ENCODE measurements at places on chromosomes 6 and 20. TPM values are rescaled to one million over a fixed set of nuclear protein-coding genes. Genes with fewer than 3 reads are reported as not detected.

The NSFL1C gene
- total RNA-seq = 31.0 TPM

The OXT gene
- total RNA-seq = not detected

The MATN4 gene
- not detected for total RNA-seq

The C6orf132 gene
- total RNA-seq = 1.8 TPM

The MSH5 gene
- 15.7 TPM for total RNA-seq

The CST7 gene
- 0.84 TPM for total RNA-seq

The SLC17A3 gene
- total RNA-seq = not detected

The MAP7 gene
- 1.4 TPM for total RNA-seq

The FRS3 gene
- 4.4 TPM for total RNA-seq

The TBCC gene
- 27.3 TPM for total RNA-seq

DNA sequence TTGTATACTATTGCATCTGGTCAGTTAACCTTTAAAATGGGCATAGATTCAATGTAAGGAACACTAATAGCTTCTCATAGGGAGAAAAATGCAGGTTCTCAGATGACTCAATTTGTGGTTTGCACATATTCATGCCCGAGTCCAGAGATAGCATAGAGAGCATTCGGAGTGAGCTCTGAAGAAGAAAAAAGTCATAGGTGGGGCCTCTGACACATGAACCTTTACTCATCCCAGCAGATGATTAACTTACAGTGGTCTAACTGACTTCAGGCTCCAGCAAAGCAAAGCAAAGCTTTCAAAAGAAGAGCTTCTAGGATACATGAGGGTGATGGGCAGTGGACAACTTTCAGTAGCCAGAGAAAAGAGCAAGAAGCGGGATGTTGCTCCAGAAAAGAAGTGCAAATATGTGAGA lies 55.3 kb upstream of the BTN3A2 start:
- no peak for DNase-seq

DNA sequence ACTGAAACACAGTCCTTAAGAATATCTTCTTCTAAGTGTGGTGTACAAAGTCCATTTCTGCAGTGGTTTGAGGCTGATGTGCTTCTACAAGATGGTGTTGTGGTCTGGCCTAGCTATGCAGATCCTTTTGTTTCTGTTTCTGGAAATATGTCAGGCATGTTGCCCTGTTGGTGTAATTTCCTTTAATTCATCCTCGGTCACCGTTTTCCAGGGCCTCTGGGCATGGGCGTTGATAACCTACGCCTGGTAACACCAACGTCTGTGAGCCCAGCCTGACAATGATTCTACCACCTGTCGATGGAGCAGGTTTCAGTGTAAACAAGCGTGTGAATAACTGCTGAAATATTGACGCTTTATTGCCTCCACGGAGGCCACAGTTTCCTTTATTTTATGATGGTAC lies 33.3 kb upstream of the AFDN start:
- DNase-seq = no peak

GRCh38 chr6:11096109-11096508 lies 2.5 kb downstream of the SMIM13 start:
- no peak for DNase-seq

GRCh38 chr20:1214838-1215261 lies 11.0 kb upstream of the RAD21L1 start:
- no peak for DNase-seq

GRCh38 chr6:146913842-146914488 lies 290.3 kb upstream of the STXBP5 start:
- peak; percentile 36 for DNase-seq

GRCh38 chr6:137645850-137646249 lies 151.7 kb upstream of the OLIG3 start:
- no peak for DNase-seq

DNA sequence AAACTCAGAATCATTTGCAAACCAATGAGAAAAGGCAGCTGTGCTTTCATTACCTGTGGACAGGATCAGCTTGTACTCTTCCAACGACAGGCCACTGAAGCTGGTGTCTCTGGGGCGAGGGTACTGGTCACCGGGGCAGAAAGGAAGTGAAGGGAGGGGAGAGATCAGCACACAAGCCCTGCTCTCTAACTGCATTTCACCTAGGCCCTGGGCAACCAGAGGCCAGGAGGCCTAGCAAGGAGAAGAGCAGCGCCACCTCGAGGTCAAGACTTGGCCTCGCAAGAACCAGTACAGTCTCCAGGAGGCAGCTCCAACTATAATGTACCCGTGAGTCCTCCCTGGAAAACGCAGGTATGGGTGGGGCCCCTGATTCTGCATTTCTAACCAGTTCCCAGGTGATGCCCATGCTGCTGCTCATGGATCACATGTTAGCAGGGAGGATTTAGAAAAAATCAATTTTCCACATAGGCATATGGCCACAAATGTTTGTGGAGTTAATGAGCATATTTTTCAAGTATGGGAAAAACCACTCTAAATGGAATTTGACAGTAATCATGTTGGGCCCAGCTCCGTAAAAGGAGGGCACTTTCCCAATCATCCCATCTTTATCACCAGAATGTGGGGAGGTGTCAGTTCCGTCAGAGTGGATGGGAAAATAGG lies 11.0 kb downstream of the UQCC2 start:
- DNase-seq = peak; percentile 48

GRCh38 chr20:57598060-57598459 lies 22.2 kb downstream of the ZBP1 start:
- DNase-seq = no peak

DNA sequence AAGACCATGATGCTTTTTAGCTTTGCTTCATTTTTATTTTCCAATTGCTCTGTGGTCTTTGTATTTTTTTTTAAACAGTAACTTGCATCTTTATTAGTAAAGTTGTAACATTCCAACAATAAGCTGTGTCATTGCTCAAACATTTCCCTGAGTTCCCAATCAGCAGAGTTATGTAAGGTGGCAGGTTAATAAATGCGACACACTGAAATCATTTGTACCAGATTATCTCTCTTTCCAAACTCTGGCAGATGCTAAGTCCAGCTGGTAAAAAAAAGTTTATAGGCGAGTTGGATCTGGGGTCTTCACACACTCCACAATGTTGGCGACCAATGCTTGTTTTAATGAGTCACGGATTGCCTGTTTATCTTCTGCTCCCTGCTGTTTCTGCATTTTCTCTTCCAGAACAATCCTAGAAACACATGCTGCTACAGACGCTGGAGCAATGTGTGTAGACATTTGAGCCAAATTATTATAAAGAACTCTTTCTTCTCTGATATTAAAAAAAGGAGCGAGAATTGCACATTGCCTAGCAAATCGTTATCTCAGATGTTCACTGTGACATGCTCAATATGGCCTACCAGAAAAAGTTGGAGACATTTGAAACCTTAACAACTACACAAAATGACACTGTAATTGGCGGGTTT lies 113.6 kb upstream of the IFNGR1 start:
- DNase-seq = no peak

DNA sequence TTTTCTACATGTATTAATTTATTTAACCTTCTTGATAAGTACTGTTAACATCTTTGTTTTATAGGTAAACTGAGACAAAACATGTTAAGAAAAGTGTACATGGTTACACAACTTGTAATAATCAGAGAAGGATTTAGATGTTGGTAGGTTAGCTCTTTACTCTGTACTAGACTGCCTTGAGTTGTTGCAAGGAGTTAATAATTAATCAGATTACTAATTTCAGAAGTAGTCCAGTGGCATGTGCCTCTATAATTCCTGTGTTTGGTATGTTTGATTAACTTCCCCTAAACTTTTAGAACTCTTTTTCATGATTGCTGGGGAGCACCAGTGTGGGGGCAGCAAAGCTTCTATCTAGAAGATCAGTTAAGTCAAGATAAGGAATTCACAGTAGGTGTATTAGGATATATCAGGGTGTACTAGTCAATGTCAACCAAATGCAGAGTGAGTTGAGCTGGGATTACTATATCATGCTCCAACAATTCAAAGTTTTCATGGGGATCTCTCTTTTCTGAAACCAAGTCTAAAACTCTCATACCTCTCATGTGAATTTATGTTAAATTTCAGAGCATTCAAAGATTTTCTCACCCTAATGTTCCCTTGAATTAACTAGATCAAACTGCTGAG lies 129.7 kb upstream of the AHI1 start:
- DNase-seq = no peak

DNA sequence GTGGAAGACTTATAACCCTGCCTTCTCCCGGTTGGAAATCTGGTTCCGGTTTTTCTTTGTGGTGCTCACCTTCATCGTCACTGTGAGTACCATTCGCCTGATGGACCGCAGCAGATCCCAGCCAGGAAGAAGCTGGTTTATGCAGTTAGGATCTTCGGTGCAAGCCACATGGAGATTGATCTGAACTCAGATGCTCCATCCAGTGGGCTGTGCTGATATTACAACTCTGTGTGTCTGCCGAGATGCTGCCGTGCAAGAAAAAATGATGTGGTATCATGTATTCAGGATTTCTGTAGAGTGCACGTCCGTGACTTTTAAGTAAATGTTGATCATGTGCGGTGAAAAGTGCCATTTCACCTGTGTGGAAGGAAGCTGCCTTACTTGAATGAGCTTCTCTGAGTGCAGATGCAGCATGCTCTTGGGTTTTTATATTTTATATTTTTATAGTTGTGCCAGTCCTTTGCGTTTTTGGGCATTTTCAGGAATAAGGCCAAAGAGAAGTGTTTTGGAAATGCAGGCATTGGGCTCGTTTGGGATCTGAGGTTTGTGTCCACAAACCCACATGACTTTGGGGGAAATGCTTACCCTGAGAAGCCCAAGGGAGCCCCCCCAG lies 39.2 kb downstream of the DYNLT1 start:
- peak; percentile 25 for DNase-seq

GRCh38 chr6:84086545-84087429 lies 53.2 kb downstream of the MRAP2 start:
- no peak for DNase-seq

GRCh38 chr6:139161169-139161568 lies 26.3 kb downstream of the HECA start:
- DNase-seq = no peak

DNA sequence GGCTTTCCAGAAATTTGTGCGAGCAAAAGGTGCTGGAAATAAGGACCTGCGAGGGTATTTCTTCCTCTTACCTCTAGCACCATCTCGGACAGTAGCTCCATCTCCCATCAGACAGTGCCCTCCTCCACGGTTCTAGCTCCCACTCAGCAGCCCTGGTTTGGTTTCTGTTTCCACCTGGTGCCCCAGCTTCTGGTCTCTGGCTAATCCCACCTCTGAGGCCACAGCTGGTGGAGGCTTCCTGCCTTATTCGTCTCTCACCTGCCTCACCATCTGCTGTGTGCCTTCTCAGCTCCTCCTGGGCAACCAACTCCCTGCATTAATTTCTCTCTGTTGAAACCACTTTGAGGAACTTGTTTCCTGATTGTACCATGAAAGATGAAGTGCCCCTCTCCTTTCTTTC lies 162.4 kb upstream of the CDYL start:
- DNase-seq = no peak

- no peak for DNase-seq
Measured at GRCh38 chr6:4923081-4923480, 80.8 kb downstream of the RPP40 start.

- no peak for DNase-seq
Measured at GRCh38 chr6:54601600-54602300, 244.8 kb upstream of the FAM83B start.

Data from tibial nerve (tissue), 4 donors.